ENCODE measurements at places on chromosomes 6 and 20. TPM values are rescaled to one million over a fixed set of nuclear protein-coding genes. Genes with fewer than 3 reads are reported as not detected.

ZNF133 gene
- 16.9 TPM for total RNA-seq

MDC1 gene
- 19.3 TPM for total RNA-seq

GRCh38 chr6:73121421-73121993 is 103.8 kb downstream of the KHDC1L start:
- H3K4me3 ChIP-seq: no peak overlapping the region
- H3K36me3 ChIP-seq: no peaks in the 10 kb centered on the region
- H3K27ac ChIP-seq: no peak overlapping the region
- no peaks in the 10 kb centered on the region for H3K4me1 ChIP-seq
- no peaks in the 10 kb centered on the region for H3K27me3 ChIP-seq
- no peak for DNase-seq

UST gene
- 78.5 TPM for total RNA-seq

BEND3 gene
- total RNA-seq: 5.9 TPM

- no peak overlapping the region for H3K4me3 ChIP-seq
- no peaks in the 10 kb centered on the region for H3K27me3 ChIP-seq
- peak overlapping the region; percentile 49 for H3K27ac ChIP-seq
- no peaks in the 10 kb centered on the region for H3K36me3 ChIP-seq
- peaks cover 16% of the 10 kb centered on the region for H3K4me1 ChIP-seq
Measured at GRCh38 chr6:119446115-119446554, 96.6 kb upstream of the MAN1A1 start.

DNA sequence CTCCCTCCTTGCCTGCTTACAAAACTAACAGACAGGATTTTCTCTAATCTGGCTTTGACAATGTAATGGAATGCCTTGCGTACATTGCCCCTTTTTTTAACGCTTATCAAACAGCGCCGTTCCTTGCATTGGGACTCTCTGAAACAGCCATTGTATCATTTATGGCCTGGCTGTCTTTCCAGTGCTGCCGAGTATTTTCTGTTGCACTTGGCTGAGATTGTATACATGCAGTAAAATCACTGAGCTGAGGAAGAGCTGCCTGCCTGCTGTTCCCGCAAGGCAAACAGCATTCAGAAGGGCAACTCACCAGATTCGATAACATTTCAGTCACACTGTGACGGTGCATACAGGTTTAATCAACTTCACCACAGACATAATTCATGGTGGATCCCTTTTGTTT is 106.0 kb downstream of the SH3BGRL2 start:
- H3K27ac ChIP-seq: no peak overlapping the region
- no peaks in the 10 kb centered on the region for H3K4me1 ChIP-seq
- DNase-seq: peak; percentile 14
- H3K27me3 ChIP-seq: no peaks in the 10 kb centered on the region
- H3K36me3 ChIP-seq: no peaks in the 10 kb centered on the region

MARCKS gene
- total RNA-seq: 38.8 TPM

COL11A2 gene
- 2.3 TPM for total RNA-seq

SNAP25 gene
- not detected for total RNA-seq

DNA sequence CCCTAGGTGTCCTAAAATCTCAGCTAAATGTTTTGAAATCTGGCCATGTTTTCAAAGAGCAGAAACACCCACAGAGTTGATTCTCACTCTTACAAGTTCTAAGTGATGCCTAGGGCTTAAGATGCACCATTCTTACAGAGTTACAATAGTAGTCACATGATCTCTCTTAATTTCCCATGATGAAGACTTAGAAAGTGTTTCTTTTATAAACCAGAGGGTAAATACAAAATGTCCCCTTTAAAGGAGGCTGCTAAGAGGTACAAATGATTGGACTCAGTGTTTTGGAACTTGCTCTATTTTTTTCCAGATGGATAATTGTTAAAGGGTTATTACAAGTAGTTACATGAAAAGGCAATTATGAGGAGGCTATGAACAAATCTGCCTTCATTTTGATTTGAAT is 244.6 kb downstream of the GRM1 start:
- H3K4me3 ChIP-seq: no peak overlapping the region
- H3K4me1 ChIP-seq: no peaks in the 10 kb centered on the region
- H3K36me3 ChIP-seq: no peaks in the 10 kb centered on the region

DNA sequence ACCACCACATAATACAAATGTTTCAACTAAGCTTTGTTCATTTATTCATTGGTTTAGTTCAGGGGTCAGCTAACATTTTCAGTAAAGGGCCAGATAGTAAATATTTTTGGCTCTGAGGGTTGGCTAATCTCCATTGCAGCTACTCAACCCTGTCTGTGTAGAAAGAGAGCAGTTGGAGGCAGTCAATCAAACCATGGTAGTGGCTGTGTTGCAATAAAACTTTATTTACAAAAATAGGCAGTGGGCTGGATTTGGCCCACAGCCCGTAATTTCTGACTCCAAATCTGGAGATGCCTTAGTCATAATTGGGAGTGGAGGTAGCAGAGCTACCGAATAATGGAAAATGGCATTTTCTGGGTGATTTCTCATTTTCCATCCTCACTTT is 242.5 kb upstream of the ZFP64 start:
- no peak overlapping the region for H3K27ac ChIP-seq
- H3K36me3 ChIP-seq: no peaks in the 10 kb centered on the region
- no peak for DNase-seq
- no peaks in the 10 kb centered on the region for H3K4me1 ChIP-seq
- H3K27me3 ChIP-seq: no peaks in the 10 kb centered on the region

- H3K27me3 ChIP-seq: no peaks in the 10 kb centered on the region
- H3K4me3 ChIP-seq: no peak overlapping the region
- no peak overlapping the region for H3K27ac ChIP-seq
- no peak for DNase-seq
Measured at GRCh38 chr20:4120921-4121321, 105.6 kb upstream of the RNF24 start.

RAD21L1 gene
- not detected for total RNA-seq

GRCh38 chr20:24303393-24304170 is 165.8 kb upstream of the SYNDIG1 start:
- H3K27ac ChIP-seq: no peak overlapping the region
- H3K36me3 ChIP-seq: no peaks in the 10 kb centered on the region
- no peaks in the 10 kb centered on the region for H3K4me1 ChIP-seq

TFAP2D gene
- total RNA-seq: not detected

TBX18 gene
- total RNA-seq: 7.1 TPM

KCNB1 gene
- 0.34 TPM for total RNA-seq

GRCh38 chr6:12017263-12017662 is 5.2 kb downstream of the HIVEP1 start:
- no peak overlapping the region for H3K4me3 ChIP-seq
- no peak overlapping the region for H3K27ac ChIP-seq

DNA sequence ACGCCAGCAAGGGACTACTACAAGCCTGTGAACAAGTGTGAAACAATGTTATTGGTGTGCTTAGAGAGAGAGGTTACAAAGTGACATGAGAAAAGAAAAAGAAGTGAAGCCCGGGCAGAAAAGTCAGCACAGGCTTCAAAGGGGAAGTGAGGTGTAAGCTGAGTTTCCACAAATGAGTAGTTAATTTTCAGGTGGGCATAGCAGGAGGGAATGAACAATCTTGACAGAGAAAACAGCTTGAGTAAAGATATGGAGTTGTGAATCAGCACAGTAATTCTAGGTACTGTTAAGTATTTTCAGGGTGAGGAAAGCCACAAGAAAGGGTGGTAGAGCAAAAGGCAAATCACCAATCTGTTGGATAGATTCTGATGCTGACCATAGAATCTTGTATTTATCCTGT is 4.3 kb downstream of the KCNQ5 start:
- H3K4me3 ChIP-seq: no peak overlapping the region
- H3K36me3 ChIP-seq: no peaks in the 10 kb centered on the region
- peaks cover 8% of the 10 kb centered on the region for H3K4me1 ChIP-seq
- no peak overlapping the region for H3K27ac ChIP-seq

GRCh38 chr6:6780231-6780630 is 191.7 kb downstream of the LY86 start:
- DNase-seq: peak; percentile 68
- H3K27me3 ChIP-seq: no peaks in the 10 kb centered on the region
- no peaks in the 10 kb centered on the region for H3K36me3 ChIP-seq
- H3K27ac ChIP-seq: peak overlapping the region; percentile 80

DNA sequence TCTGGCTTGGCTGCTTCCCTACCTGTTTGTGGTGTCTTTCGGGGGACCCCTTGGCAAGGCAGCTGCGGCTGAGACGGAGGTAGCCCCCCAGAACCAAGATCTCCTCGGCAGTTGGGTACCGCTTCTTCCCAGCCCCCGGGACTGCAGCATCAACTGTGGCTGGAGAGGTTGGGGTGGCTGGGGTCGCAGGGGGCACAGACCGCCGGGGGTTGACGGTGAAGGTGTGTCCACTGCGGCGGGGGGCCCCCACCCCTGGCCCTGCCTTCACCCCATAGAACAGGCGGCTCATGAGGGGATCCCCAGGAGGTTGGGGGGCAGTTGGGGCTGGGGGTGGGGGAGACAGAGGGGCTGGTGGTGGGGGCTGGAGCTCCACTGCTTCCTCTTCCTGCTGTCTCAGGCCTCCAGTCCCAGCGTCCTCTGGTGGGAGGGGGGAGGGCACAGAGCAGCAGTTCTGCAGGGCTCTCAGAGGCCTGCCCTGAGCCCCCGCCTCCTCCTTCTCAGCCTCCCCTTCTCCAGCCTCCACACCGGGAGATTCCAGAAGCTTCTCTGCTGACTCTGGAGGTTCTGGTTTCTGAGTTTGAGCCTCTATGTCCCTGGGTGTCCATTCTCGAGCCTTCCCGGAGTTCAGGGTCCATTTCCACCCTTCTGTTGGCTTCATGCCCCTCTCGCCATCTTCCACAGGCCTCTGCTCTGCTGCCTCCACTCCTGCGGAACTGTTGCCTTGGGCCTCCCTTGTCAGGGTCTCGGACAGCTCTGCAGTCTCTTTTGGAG is 1.9 kb downstream of the PPP1R18 start:
- H3K27ac ChIP-seq: peak overlapping the region; percentile 93
- H3K4me1 ChIP-seq: peaks cover 20% of the 10 kb centered on the region
- no peaks in the 10 kb centered on the region for H3K36me3 ChIP-seq
- no peak for DNase-seq
- no peak overlapping the region for H3K4me3 ChIP-seq

- DNase-seq: no peak
- no peaks in the 10 kb centered on the region for H3K27me3 ChIP-seq
- peaks cover 14% of the 10 kb centered on the region for H3K4me1 ChIP-seq
Measured at GRCh38 chr6:56525974-56526789, 116.5 kb downstream of the DST start.

DNA sequence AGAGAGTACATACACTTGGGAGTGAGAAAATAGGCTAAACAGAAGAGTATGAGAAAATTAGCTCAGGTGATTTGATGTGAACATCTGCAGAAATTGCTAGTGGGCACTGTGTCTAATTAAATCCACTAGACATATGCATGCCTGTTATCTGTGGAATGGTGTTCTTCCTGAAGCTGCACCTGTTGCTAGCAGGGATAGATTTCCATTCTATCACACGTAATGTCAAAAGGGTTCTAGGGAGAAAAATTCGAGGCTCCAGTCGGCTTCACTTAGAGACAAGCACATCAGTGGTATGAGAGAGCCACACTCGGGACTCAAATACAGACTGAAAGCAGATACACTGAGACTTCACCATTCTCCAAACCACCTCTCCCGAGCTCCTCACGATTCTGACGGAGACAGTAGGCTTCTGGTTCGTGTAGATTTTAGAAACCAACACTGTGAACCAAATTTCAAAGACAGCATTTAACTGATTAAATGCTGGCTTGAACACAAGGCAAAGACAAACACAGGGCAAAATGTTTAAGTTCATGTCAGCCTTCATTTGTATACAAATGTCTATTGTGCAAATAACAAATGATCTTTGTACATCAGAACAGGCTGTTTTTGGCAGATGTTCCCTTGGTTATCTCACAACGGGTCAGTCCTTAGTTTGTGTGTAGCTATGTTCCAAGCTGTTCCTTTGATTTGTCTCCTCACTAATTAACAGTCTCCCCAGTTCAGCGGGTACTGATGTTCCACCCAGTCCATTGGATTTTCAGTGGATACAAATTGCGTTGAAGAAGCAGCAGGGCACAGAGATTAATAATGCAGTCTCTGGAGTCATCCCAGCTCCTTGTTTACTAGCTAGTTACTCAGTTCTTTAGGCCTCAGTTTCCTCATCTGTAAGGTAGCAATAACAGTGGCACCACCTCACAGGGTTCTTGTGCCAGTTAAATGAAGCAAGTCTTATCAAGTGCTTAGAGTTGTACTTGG is 131.0 kb upstream of the IFNGR1 start:
- H3K27ac ChIP-seq: no peak overlapping the region
- no peak overlapping the region for H3K4me3 ChIP-seq
- no peaks in the 10 kb centered on the region for H3K36me3 ChIP-seq
- no peaks in the 10 kb centered on the region for H3K27me3 ChIP-seq
- no peaks in the 10 kb centered on the region for H3K4me1 ChIP-seq
- no peak for DNase-seq

DNA sequence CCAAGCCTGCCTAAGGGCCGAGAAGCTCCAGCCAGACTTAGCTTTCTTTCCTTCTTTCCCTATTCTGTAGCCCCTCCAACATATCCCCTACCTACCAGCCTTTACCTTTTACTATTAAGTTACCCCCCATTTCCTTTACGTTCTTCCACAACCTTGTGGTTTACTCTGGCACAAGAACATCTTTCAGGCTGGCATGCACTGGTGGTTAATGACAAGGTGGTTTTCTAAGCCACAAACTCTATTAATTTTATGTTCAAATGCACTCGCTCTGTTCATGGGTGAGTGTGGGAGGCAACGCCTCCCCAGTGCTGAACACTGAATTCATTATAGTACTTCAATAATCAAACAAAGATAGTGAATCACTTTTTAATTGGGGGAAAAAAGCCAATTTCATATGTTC is 64.4 kb downstream of the TRERF1 start:
- H3K27me3 ChIP-seq: no peaks in the 10 kb centered on the region
- H3K4me1 ChIP-seq: peaks cover 6% of the 10 kb centered on the region

DNA sequence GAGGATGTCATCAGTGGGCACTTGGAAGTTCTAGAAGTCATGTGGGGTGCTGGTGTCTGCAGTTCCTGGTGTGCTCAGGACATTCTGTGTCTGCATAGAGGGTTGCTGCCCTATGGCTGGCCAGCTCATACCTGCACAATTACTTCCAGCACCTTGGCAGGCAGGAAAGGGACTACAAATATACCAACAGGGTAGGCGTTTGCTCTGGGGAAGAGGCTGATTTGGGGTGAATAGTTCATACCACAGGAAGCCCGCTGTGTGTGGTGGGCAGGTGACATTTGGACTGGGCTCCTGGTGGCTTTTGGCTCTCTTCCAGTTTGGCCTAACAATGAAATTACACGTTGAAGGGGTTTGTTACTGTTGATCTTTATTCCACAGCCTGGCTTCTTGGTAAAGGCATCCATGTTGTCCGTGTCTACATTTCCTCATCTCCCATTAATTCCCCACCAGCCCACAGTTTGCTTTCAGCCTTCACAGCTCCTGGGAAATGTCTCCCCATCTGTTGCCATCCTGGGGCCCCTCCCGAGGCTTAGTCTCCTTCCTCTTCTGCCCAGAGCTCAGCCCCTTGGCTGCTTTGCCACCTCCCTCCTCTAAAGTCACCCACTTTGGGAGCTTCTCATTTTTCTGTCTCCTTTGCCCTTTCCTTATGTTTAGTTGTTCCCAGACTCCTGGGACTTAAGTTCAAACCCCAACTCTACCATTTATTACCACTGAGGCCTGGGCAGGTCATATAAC is 88.1 kb downstream of the RSPH3 start:
- H3K27me3 ChIP-seq: no peaks in the 10 kb centered on the region
- DNase-seq: peak; percentile 21
- H3K36me3 ChIP-seq: no peaks in the 10 kb centered on the region
- no peak overlapping the region for H3K27ac ChIP-seq
- H3K4me3 ChIP-seq: no peak overlapping the region

DOP1A gene
- 53.5 TPM for total RNA-seq

- peaks cover 11% of the 10 kb centered on the region for H3K36me3 ChIP-seq
- H3K27ac ChIP-seq: no peak overlapping the region
- no peaks in the 10 kb centered on the region for H3K27me3 ChIP-seq
- DNase-seq: no peak
- H3K4me3 ChIP-seq: no peak overlapping the region
Measured at GRCh38 chr20:35560105-35560511, 18.2 kb downstream of the ERGIC3 start.

GRCh38 chr6:149503276-149503675 is 18.5 kb upstream of the ZC3H12D start:
- no peaks in the 10 kb centered on the region for H3K27me3 ChIP-seq
- H3K27ac ChIP-seq: no peak overlapping the region
- H3K4me1 ChIP-seq: no peaks in the 10 kb centered on the region
- no peak overlapping the region for H3K4me3 ChIP-seq
